ENCODE measurements at places on chromosomes 5 and 9.

- no peaks in the 10 kb centered on the region for H3K27me3 ChIP-seq
- H3K27ac ChIP-seq, result no peak overlapping the region
- no peak overlapping the region for H3K4me3 ChIP-seq
- no peaks in the 10 kb centered on the region for H3K36me3 ChIP-seq
- DNase-seq, result no peak
Observed at GRCh38 chr9:1743121-1743960, 271.8 kb upstream of the SMARCA2 start.

GRCh38 chr5:72205431-72206009 lies 98.2 kb downstream of the MAP1B start:
- no peak overlapping the region for H3K4me3 ChIP-seq
- no peak overlapping the region for H3K27ac ChIP-seq
- H3K27me3 ChIP-seq, result no peaks in the 10 kb centered on the region

- no peaks in the 10 kb centered on the region for H3K27me3 ChIP-seq
- no peak overlapping the region for H3K4me3 ChIP-seq
- peak overlapping the region; percentile 39 for H3K27ac ChIP-seq
- no peak for DNase-seq
- H3K36me3 ChIP-seq, result peaks cover 3% of the 10 kb centered on the region
Observed at GRCh38 chr9:113579283-113580040, 115.9 kb downstream of the RGS3 start.

DNA sequence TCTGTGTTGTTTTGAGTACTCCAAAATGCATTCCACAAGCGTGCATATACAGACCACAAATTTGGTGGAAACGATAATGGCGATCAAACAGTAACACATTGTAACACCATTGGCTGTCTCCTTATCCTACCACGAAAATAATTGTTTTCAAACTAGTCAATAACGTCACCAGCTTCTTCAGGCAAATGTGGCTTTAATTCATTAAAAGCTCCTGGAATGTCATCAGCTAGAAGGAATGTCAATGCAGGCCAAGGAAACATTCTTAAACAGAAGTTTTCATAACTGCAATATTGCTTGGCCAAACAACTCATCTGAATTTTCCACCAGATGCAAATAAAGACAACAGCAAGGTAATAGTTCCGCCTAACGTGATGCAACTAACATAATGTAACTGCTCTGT lies 71.6 kb upstream of the XPA start:
- DNase-seq, result no peak
- no peaks in the 10 kb centered on the region for H3K4me1 ChIP-seq
- peaks cover 13% of the 10 kb centered on the region for H3K27me3 ChIP-seq
- no peak overlapping the region for H3K4me3 ChIP-seq

DNA sequence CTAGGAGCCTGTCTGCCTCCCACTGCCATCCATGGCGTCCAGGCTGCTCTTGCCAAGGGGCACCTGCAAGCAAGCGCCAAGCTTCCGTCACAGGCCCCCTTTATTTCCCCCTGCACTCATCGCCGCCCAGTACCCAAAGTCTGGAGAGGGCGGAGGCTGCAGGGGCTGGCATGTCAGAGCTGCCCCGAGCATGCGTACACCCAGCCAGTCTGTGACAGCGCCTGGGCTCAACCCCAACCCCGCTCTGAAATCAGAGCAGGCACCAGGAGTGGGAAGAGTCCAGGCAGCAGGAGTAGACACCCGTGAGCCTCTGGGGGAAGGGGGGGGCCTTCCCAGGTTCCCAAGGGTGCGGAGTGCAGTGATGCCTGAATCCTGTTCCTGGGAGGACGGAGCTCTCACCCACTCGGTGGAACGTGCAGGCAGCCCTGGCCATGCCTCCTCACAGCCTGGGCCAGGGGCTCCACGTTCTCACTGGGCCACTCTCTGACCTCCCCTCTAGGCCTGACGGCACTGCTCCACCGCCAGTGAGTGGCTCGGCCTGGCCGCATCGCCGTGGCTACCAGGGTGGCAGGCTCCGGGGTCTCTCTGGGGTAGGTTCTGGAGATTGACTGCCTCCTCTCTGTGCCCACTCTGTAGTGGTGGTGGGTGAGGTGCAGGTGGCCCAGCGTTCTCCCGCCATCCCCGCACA lies 469.0 kb downstream of the CDH9 start:
- H3K36me3 ChIP-seq, result no peaks in the 10 kb centered on the region
- no peak for DNase-seq
- H3K4me3 ChIP-seq, result no peak overlapping the region
- H3K4me1 ChIP-seq, result no peaks in the 10 kb centered on the region

DNA sequence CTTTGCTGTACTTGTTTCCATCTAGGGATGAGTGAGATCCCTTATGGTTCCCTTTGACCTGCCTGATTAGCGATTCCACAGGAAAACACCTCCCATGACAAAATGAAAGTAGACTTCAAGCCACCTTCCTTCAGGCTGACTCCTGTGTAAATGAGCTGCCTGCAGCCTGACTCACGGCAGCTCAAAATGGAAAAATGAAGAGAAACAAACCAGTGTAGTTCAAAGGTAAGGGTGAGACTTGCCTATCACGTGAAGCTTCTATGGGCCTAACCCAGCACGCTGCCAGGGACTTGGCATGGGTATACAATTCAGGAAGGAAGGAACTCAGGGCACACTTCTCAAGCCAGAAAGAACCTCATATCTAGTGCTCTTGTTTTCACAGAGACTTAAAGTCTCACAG lies 110.1 kb upstream of the LRRTM2 start:
- peaks cover 8% of the 10 kb centered on the region for H3K4me1 ChIP-seq
- no peak overlapping the region for H3K27ac ChIP-seq
- no peaks in the 10 kb centered on the region for H3K36me3 ChIP-seq

- peaks cover 27% of the 10 kb centered on the region for H3K4me1 ChIP-seq
- H3K36me3 ChIP-seq, result no peaks in the 10 kb centered on the region
- no peak for DNase-seq
- no peak overlapping the region for H3K27ac ChIP-seq
Observed at GRCh38 chr5:83780699-83781350, 60.2 kb upstream of the HAPLN1 start.

DNA sequence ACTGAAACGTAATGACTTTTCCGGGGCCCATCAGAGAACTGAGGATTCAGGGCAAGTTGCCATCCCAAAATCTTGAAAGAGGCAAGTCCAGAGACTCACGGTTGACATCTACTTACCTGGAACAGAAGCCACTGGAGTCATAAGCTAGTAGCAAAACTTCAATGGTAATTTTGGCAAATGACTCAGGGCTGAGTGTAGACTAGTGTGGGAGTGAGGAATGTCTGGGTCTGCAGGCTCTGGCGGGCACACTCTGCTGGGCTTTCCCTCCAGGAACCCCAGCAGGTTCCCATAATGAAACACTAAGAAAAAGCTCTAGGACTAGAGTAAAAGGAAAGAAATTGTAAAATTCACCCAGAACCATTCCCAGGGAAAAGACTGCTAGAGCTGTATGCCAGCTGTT lies 122.9 kb upstream of the NFIL3 start:
- H3K36me3 ChIP-seq, result no peaks in the 10 kb centered on the region
- H3K4me3 ChIP-seq, result no peak overlapping the region
- H3K27ac ChIP-seq, result no peak overlapping the region

DNA sequence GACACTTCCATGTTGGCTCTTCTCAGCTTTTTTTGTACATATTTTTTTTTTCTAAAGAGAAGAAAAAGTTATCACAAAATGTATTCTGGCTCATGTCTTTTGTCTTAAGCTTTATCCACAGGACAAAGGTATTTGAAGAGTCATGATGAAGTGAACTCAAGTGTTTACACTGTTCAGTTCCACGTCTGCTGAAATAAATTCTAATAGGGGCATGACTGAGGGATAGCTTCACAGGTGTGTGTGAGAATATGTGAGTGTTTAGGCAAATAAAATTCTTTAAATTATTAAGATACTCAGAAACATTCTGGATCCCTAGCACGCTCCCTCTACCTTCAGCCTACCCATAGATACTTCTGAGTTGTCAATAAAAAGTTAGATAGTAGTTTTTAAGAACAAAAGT lies 59.8 kb downstream of the BAAT start:
- no peaks in the 10 kb centered on the region for H3K4me1 ChIP-seq
- H3K27me3 ChIP-seq, result no peaks in the 10 kb centered on the region
- no peak overlapping the region for H3K4me3 ChIP-seq
- no peak overlapping the region for H3K27ac ChIP-seq

- H3K36me3 ChIP-seq, result no peaks in the 10 kb centered on the region
- no peak overlapping the region for H3K27ac ChIP-seq
- peaks cover 11% of the 10 kb centered on the region for H3K4me1 ChIP-seq
Observed at GRCh38 chr5:126875303-126875785, 98.4 kb downstream of the LMNB1 start.

DNA sequence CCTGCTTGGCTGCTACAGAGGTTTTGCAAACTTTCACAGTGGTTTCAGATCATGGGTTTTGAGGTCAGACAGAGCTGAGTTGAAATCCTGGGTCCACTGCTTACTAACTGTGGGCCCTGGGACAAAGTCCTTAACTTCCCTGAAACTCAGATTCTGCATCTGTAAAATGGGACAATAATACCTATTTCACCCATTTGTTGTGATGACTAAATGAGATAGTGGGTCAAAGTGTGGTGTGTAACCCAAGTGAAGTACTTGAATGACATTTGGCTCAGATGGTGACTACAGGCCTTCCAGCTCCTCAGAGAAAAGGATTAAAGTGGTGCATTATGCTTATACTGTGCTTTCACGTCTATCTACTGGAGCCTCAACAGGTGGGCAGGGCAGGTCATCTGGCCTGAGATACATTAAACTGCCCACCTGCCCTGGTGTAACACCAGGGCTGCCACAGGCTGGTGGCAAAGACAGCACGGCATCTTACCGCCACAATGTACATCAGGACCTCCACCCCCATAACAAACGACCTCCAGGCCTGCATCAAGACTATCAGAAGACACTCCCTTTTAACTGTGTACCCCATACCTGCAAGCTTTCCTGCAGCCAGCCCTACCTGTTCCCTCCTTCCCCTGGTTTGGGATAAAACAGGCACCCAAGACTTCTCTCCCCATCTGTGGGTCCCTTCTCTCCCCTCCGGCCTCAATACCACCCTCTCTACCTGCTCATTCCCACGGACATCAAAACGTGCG lies 846 bp upstream of the TRAF1 start:
- H3K27ac ChIP-seq, result no peak overlapping the region
- peaks cover 38% of the 10 kb centered on the region for H3K4me1 ChIP-seq
- no peaks in the 10 kb centered on the region for H3K27me3 ChIP-seq
- no peaks in the 10 kb centered on the region for H3K36me3 ChIP-seq
- no peak overlapping the region for H3K4me3 ChIP-seq

GRCh38 chr5:37738057-37738691 lies 101.7 kb downstream of the GDNF start:
- DNase-seq, result peak; percentile 95
- H3K36me3 ChIP-seq, result no peaks in the 10 kb centered on the region
- H3K4me3 ChIP-seq, result no peak overlapping the region
- peak overlapping the region; percentile 42 for H3K27ac ChIP-seq

All from endothelial cell of umbilical vein (primary cell).